NCI-H69 (cell line): ENCODE measurements at places on chromosomes 1 and 21.

DNA sequence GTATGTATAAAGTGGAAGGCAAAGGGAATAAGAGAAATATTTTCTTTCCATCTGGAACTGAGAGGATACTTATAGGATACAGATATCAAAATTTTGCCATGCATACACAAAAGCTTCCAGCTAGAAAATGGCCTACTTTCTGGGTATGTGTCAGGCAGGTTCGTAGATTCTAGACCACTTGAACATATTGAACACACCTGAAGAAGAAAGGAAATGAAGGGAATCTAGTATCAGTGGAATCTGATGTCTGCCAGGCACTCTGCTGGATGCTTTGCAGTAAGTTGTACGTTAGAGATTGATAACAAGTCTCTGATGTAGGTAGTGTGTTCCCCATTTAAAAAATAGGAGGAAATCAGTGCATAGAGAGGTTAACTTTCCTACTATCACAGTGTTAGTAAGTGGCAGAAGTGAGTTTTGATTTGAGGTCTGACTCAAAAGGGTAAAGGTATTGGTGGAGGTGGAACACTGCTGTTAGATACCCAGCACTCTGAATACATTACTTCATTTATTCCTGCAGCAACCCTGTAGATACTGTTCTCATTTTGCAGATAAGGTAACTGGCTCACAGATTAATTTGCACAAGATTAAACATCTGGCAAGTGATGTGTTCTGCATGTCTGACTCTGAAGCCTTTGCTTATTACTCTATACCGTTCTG, 3.0 kb downstream of the CAMSAP2 start:
- DNase-seq: peak; percentile 55

- no peak for DNase-seq
Measured at GRCh38 chr1:53595906-53596305, 136.7 kb downstream of the DMRTB1 start.

- DNase-seq: no peak
Measured at GRCh38 chr1:39178541-39179431, 25.7 kb upstream of the MACF1 start.

DNA sequence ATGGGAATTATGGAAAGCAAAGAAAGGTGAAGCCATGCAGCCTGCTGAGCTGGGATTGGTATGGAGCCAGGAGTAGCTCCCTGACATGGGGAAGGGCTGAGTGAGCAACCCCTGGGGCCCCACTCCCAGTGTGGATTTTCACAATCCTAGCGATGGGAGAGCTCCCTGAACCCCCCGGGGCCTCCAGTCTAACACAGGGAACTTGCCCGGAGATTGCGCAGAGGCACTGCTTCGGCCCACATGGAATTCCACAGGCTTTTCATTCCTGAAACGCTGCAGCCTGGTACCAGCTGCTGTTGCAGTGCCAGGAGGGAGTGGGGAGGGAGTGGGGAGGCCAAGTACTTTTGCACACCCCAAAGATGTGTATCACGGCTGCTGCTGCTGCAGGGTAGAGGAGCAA, 110.4 kb upstream of the C21orf91 start:
- peak; percentile 66 for DNase-seq

DNA sequence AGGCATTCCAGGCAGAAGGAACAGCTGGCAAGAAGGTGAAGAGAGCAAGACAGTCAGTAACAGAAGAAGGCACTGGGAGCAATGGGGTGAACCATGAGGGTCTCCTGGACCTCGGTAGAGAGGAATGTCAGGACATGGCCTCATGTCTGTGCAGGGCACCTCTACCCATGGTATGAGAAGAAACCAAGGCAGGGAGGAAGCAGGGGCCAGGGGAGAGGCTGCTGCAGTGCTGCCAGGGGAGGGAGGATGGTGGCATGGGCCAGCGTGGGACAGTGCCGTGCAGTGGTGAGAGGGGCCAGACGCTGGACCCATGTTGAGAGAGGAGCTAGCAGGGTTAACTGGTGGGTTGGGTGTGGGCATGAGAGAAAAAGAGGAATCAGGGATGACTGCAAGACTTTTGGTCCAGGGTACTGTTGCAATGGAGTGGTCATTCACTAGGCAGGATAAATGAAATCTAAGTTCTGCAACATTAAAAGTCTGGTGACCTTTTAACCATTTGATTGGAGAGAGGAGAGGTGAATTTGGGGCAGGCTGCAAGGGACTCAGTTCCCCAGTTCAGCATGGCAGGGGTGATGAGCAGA, 577.6 kb downstream of the MATN1 start:
- DNase-seq: no peak

GRCh38 chr1:61119085-61119484, 36.7 kb downstream of the NFIA start:
- DNase-seq: peak; percentile 87

- peak; percentile 45 for DNase-seq
Measured at GRCh38 chr1:235127203-235127602, 1.4 kb downstream of the TOMM20 start.

- DNase-seq: peak; percentile 70
Measured at GRCh38 chr1:201468501-201468843, 516 bp downstream of the PHLDA3 start.

GRCh38 chr1:111172463-111172862, 28.0 kb downstream of the DENND2D start:
- no peak for DNase-seq

GRCh38 chr1:12778061-12778460, 4.5 kb downstream of the PRAMEF12 start:
- no peak for DNase-seq

- DNase-seq: no peak
Measured at GRCh38 chr1:156009404-156009803, 11.3 kb downstream of the SSR2 start.

- DNase-seq: peak; percentile 45
Measured at GRCh38 chr1:206581571-206581981, 30.7 kb downstream of the EIF2D start.

- DNase-seq: no peak
Measured at GRCh38 chr1:195618287-195618686, 990.0 kb downstream of the KCNT2 start.

- no peak for DNase-seq
Measured at GRCh38 chr21:38494251-38494642, 4.0 kb downstream of the ERG start.

DNA sequence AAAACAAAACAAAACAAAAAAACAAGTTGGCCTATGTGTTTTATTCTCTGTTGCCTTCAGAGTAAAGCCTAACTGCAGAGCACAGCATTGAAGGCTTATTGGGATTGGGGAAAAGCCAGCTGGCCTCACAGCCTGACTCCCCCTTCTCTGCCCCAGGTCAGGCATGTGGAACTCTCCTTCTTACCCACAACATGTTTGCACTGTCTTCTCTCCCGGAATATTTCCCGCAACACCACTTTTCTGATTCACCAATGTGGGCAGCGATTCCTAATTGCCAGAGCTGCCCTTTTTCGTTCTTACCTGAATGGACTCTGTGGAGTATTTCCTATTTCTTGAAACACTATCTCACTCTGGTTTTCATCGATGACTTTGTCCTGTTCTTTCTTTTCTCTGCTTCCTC, 2.8 kb upstream of the TARBP1 start:
- no peak for DNase-seq

DNA sequence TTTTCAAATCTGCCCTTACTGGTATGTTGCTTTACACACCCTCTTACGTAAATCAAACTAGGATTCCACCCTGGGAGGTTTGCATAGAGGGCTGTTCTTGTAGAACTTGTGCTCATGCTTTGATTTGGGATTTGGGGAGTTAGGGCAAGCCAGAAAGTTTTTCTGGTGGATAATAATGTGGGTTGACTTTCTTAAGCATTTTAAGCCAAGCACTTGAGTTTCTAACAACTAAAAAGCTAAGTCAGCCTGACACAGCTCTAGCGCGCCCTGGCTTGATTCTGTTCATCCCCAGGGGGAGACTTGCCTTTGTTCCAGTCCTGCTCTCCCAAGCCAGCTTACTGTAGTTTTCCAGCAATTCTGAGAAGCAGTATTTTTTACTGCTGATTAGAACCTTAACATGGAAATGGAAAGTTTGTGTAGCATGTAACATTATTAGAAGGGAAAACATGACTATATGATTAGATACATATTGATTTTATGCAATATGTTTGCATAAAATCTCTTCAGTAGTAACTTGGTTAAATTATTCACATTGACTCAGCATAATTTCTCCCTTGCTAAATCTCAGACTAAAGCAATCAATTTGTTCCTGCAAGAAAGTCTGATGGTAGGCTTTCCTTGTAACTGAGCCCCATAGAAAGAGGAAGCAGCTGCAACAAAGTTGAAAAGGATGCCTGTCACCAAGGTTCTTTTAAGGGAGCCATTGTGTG, 11.0 kb upstream of the PGD start:
- no peak for DNase-seq

DNA sequence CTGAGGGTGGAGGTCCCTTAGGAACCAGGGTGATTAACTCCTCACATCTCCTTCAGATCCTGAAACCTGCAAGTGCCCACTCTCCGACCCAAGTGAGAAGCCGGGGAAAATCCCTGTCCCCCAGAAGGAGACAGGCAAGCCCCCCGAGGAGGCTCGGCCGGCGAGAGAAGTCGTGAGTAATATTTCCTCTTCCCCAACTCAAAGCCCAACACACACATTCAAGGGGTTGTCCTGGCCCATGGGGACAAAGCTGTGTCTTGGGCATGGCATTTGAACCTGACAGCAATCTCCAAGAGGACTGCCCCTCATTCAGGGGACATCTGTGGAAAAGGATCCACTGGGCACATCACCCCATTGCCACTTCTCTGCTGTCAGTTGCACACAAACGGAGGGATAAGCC, 23.6 kb downstream of the VASH2 start:
- no peak for DNase-seq

DNA sequence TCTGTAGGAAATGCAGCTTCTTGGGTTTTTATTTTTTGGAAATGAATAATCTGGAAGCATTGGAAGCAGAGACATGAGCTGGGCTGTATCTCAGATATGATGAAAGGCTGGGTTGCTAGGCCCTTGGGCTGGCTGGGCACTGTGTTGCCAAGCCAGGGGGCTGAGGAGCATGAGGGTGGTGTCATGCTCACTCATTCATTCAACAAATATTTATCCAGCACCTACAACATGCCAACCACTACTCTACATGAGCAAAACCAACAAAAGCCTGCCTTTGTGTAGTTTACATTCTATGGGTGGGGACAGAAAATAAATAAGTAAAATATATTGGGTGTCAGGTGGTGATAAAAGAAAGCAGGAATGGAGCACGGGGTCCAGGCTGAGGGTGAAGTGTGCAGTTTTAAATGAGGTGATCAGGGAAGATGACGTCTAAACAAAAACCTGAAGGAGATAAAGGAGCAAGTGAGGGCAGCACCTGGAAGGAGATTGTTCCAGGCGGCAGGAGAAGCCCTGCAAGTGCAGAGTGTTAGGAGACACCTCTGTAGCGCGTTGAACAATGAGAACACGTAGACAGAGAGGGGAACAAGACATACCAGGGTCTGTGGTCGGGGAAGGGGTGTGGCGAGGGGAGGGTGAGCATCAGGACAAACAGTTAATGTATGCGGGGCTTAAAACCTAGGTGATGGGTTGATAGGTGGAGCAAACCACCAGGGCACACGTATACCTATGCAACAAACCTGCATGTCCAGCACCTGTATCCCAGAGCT, 10.9 kb downstream of the TAGLN2 start:
- peak; percentile 86 for DNase-seq

- peak; percentile 74 for DNase-seq
Measured at GRCh38 chr21:44626673-44627143, at the start of gene KRTAP10-9. Gene KRTAP10-9, plus strand, starts transcription at chr21:44627093. Its CDS starts 79 bp downstream, at chr21:44627172.

- no peak for DNase-seq
Measured at GRCh38 chr1:93504247-93505033, 56.5 kb downstream of the FNBP1L start.

DNA sequence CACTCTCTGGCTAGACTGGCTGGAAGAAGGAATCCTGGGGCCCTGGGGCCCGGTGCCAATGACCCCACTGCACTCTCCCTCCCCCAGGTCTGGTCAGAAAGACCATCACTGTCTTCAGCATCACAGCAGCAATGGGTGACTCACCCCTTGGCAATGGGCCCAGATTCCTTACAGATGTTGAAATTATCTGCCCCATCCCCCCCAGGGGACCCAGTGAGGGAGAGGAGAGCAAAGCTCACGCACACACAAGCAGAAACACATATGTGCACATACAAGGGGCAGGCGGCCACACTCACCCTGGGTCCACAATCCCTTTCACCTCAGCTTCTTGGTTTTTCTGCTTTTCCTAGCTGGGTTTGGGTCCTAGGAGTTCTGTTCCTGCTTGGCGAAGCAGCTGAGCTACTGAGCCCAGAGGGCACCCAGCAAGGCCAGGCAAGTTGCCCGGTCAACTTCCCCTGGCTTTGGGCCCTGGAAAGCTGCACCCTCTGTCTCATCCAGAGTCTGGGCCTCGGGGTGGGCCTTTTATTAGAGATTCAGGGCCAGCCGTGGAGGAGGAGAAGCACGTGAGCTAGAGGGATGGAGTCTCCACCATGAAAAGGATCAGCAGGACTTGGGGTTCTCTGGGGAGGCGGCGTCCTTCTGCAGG, 2.6 kb downstream of the COL16A1 start:
- peak; percentile 92 for DNase-seq

GRCh38 chr1:210584439-210585113, 255.9 kb downstream of the HHAT start:
- peak; percentile 96 for DNase-seq

GRCh38 chr1:56569661-56570060, 9.7 kb downstream of the PLPP3 start:
- peak; percentile 90 for DNase-seq
